Kidney glomerular epithelial cell (primary cell): ENCODE measurements at places on chromosomes 5 and 9.

- no peak for DNase-seq
Measured at GRCh38 chr9:33306037-33306436, 15.7 kb downstream of the NFX1 start.

DNA sequence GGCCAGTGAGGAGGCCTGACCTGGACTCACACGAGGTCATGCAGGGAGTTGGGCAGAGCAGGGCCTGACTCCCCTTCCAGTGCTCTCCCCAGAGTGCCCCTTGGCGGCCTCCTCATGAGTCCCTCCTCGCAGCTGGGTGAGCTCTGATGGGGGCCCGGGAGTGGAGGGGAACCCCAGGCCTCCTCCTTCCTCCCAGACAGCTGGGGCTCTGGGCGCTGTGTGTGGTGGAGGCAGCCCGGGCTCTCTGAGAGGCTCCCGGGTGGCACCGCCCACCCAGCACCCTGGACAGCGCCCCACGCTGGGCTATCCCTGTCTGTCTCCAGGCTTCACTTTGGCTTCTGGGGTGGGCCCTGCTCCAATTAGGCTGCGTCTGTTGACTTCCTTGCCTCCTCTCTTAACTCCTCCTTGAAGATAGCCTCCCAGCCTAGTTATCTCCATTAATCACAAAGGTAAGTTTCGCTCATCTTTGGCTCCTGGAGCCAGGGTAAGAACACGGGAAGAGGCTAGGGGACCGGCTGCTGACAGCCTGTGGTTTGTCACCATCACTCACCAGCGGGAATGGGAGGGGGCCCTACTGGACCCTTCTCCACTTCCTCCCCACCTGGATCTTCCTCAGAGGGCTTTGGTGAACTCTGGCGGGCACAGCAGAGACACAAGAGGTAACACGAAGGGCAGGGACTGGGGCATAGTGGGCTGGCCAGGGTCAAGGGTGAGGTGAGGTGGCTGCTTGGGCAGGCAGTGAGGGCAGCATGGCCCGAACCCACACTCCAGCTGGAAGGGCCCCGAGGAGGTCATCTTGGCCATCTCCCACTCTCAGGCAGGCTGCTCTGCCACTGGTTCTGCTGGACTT, 13.1 kb downstream of the PSD2 start:
- DNase-seq, result no peak

- DNase-seq, result no peak
Measured at GRCh38 chr9:110997847-110998246, 40.4 kb downstream of the LPAR1 start.

DNA sequence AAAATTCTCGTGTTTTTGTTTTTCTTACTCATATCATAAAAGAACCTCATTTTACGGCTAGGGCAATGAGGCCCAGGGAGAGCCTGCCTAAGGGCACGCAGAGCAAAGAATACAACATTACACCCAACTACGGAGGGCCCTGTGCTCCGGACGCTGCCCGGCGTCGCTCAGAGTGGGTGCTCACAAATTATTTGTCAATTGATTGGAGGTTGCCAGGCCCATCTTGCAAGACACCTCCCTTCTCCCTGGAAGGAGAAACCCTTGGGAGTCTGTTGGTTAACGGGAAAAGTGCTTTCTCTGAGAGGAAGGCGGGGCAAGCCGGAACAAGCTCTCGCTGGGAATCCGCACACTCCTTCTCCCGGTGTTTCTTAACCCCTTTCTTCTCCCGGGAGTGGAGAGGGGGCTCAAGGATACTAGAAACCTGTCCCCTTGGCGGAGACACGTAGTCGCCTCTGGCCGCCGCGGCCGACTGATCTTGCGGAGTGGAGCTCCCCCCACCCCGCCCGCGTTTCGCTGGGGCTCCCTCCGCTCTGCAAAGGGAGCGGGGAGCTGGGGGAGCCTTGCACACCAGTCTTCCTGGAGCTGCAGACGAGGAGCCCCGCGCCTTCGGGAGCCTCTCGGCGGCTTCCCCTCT, 599.3 kb upstream of the SGCD start:
- peak; percentile 37 for DNase-seq
